Right hindlimb (tissue), 1 donor: ENCODE measurements at places on chromosomes 7 and 10.

GRCh38 chr10:76411729-76412435 is 980.5 kb downstream of the LRMDA start:
- no peak for DNase-seq

- DNase-seq, result peak; percentile 39
Measured at GRCh38 chr10:70479626-70480238, 1.2 kb downstream of the PALD1 start.

DNA sequence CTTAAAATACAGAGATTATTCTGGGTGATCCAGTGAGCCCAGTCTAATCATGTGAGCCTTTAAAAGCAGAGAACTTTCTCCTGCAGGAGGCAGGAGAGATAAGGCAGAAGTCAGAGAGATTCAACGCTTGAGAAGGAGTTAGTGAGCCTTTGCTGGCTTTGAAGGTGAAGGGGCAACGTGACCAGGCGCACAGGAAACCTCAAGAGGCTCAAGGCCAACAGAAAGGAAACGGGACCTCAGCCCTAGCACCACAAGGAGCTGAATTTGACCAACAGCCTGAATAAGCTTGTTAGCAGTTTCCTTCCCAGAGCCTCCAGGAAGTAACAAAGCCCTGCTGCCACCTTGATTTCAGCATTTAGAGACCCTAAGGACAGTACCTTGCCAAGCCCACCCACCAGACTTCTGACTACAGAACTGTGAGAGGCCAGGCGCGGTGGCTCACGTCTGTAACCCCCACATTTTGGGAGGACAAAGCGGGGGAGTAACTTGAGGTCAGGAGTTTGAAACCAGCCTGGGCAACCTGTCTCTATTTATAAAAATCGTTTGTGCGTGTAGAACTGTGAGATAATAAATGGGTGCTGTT is 87.3 kb upstream of the KAT6B start:
- DNase-seq, result no peak

DNA sequence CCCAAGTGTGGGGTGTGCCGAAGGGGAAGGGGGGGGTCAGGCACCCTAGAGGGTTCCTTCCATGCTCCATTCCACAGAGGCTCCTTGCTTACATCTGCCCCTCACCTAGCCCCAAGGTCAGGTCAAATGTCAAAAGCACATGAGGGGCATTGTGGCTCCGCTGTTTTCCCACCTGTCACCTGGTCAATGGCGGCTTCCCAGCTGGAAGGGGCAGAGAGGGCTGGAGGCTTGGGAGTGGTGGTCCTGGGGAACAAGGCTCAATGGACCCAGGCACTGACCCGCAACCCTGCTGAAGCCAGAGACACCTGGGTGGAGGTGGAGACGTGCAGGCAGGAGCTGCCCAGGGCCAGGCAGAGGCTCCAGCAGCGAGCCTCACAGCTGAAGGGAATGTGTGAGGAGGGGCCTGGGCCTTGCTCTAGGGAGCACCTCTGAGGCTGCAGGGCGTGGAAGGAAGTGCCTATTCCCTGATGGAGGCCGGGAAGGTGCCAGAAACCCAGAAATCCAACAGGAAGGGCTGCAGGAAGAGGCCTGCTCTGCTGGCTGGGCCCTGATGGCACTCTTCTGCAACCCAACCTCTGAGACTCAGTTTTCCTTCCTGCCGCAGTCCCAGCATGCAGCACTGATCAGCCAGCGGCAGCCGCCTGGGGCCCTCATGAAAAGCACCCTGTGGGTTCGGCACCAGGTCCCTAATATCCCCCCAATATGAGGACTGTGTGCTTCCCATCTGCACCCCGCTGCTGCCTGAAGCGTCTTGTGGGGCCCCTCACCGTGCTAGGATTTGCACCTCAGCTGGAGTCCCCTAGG is 16.0 kb downstream of the RASGEF1A start:
- peak; percentile 12 for DNase-seq

DNA sequence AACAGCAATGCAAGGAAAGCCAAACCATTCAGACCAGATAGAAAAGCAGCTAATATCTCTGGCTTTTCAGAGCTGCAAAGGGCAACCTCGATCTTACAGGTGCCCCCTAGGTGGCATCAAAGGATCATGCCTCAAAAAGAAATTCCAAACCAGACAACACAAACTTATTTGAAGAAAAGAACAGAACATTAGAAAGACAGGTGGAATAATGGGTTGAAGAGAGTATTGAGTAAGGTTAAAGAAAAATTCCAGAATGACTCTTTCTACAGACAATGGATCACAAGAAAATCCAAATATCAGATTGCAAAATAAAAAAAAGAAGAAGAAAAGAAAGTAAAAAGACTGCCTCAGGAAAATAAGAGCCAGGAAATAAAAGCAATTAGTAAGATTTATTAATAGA is 213.7 kb downstream of the ELMO1 start:
- DNase-seq, result no peak

DNA sequence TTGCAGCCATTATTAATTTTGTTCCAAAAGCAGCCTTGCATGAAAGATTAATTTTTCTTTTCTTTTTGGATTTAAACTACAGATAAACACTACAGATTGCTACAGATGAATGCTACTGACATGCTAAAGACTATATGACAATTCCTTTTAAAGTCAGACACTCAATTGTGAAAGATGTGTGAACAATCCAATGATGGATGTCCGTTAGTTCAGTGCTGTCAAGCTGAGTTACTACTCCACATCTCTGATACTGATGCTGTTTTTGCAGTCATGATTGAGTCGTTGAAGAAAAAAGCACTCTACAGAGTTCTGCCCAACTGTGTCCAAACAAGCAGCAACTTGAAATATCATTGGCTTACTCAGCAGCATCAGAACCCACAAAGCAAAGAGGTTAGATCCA is 146.8 kb downstream of the OTUD1 start:
- no peak for DNase-seq

DNA sequence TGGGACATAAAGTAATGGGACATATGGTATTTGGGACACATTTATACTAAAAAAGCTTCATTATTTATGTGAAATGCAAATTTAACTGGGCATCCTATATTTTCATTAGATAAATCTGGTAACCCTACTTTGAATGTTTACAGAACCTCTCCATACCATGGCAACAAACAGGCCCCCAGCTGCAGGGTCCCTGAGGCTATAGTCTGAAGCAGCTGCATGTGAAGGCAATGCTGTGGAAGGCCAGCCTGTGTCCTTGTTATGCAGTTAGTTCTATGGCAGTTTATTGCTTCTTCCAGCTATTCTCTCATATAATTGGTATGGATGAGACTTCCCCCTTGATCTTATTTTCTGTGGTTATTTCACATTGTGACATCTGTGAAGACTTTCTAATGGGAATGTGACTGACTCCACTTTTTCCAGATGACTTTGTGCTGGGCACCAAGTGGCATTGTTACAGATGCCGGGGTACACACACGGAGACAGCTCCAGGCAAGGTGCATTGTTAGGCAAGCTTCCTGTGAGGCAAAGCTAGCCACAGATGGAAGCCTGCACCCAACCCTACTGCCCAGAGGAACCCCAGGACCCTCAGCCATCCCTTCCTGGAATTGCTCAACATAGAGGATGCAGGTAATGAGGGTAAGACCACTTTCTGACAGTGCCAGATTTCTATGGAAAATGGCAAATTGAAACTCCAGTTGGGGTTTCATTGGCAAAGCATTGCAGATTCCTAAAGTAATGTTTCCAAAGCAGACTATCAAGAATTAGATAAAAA is 49.5 kb upstream of the ADAM12 start:
- peak; percentile 57 for DNase-seq

GRCh38 chr7:141410353-141411000 is 140.7 kb upstream of the AGK start:
- DNase-seq, result no peak

DNA sequence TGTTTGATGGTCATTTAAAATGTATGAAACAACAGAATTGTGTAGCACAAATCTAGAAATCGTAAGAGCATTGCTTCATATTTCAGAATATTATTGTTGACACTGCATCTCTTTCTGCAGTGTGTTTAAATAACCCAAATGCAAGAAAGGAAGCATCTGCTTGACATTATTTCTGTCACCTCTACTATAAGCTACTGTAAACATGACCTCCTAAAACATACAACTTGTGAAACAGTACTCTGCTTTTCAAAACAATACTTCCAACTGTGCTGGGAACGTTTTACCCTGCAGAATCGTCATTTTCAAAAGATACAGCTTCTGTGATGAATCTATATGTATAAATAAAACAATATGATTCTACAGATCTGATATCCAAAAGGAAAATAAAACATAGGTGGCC is 82.0 kb downstream of the RNF133 start:
- DNase-seq, result no peak

- no peak for DNase-seq
Measured at GRCh38 chr10:34869135-34869836, 54.2 kb upstream of the PARD3 start.

- no peak for DNase-seq
Measured at GRCh38 chr7:102439963-102440795, 6.8 kb downstream of the ORAI2 start.

- DNase-seq, result no peak
Measured at GRCh38 chr7:77531038-77531437, 6.1 kb upstream of the PTPN12 start.

DNA sequence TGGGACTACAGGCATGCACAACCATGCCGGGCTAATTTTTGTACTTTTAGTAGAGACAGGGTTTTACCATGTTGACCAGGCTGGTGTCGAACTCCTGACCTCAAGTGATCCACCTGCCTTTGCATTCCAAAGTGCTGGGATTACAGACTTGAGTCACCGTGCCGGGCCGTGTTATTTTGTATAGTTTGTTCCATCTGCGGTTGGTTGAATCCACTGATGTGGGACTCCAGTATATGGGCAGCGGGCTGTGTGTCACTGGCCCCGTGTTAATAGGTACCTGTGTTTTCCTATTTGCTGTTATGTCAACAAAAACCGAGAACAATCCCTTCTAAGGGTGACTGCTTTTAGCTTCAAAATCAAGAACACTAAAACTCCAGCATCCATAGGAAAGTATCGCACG is 297.6 kb upstream of the PITRM1 start:
- DNase-seq, result no peak

- DNase-seq, result no peak
Measured at GRCh38 chr10:5448333-5449001, 36.1 kb downstream of the NET1 start.

- DNase-seq, result no peak
Measured at GRCh38 chr7:98969386-98969785, 91.1 kb downstream of the TRRAP start.

DNA sequence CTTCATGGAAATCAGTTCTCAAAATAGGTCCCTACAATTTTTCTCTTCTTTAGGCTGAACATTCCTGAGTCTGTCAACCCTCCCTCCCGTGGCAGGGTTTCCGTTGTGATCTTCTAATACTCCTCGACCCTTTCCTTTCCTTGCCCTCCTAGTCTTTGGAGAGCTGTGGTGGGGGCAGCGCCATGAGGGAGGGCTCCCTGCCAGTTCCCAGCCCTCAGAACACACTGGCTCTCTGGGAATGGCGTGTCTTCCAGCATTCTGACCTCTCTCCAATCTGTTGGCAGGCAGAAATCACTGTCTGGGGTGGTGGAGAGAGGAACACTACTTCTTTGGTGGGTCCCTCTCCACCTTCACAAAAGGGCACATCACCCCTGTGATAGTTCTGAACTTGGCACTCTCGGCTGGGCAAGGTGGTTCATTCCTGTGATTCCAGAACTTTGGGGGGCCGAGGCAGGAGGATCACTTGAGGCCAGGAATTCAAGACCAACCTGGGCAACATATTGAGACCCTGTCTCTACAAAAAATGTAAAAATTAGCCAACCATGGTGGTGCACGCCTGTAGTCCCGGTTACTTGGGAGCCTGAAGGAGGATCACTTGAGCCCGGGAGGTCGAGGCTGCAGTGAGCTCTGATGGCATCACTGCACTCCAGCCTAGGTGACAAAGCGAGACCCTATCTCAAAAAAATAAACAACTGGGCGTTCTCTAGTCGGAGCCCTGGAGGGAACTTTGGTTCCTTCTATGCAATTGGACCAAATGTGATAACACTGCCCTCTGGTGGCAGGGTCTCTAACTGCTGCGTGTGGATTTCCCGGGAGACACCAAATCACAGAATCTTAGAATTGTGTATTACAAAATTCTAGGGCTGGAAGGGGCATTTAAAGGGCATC is 13.1 kb upstream of the ARPC1A start:
- DNase-seq, result peak; percentile 31

GRCh38 chr10:11300026-11300425 is 282.4 kb downstream of the CELF2 start:
- DNase-seq, result no peak

DNA sequence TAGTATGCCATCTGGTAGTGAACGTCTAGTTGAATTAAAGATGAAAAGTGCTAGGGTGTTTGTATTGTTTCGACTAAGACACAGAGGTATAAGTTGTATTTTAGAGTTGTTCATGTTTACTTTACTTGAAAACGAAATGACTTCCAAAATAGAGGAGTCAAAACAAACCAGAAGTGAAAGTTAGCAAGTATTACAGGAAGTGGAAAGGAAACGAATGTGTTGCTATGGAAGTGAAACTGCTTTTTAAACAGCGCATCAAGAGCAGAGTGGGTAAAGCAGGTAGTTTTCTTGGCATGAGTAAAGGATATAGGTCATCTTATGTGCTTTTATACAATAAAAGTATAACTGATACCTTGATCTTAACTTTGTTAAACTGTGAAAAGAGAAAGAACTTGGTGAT is 20.0 kb upstream of the GALNTL5 start:
- DNase-seq, result no peak

DNA sequence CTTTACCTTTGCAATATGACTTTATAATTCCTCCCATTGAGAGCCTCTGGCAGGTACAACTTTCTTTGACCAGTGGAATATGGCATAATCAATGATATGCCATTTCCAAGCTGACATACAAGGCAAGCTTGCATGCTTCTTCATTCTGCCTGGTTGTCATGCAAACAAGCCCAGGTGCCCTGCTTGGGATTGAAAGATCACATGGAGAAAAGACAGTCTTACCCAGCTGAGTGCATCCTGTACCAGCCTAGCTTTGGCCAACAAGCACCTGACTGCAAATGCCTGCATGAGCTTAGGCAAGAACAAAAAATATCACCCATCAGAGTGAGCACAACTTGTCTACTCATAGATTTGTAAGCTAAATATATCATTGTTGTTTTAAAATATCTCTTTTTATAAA is 82.9 kb upstream of the KCND2 start:
- DNase-seq, result no peak

DNA sequence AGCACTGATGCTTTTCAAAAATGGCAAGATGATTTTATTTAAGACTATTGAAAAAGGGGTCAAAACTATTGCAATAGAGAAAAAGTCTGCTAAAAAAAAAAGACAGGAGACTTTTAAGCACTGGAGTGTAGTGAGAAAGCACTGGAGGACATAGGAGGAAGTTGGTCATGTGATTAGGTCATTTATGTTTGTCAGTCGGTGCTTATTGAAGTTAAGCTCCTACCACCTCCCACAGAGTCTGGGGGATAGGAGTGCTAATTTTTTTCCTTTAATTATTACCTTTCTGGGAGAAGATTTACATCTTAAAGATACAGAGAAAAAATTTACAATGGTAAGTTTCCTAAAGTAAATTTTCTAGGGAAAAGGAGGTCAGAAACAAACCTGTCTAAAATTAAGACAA is 80.2 kb upstream of the TMEM229A start:
- DNase-seq, result no peak

DNA sequence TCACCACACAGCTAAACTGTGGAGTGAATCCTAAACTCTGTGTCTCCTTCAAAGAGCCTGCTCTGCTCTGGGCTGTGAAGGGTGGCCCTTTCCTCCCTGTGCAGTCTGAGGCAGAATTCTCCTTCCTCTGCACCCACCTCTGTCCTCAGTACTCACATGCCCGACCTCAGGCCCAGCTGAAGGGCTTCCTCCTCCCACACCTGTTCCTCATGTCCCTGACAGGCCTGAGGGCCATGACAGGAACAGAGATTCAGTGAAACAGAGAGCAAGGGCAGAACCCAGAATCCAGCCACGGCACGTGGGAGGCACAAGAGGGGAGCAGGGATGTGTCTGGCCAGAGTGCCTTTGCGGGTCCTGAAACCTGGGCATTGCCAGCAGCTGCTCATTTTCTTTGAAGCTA is 13.9 kb downstream of the CREB3L2 start:
- DNase-seq, result no peak
